ENCODE measurements at places on chromosomes 2 and 18. TPM values are rescaled to one million over a fixed set of nuclear protein-coding genes. Genes with fewer than 3 reads are reported as not detected.

DNA sequence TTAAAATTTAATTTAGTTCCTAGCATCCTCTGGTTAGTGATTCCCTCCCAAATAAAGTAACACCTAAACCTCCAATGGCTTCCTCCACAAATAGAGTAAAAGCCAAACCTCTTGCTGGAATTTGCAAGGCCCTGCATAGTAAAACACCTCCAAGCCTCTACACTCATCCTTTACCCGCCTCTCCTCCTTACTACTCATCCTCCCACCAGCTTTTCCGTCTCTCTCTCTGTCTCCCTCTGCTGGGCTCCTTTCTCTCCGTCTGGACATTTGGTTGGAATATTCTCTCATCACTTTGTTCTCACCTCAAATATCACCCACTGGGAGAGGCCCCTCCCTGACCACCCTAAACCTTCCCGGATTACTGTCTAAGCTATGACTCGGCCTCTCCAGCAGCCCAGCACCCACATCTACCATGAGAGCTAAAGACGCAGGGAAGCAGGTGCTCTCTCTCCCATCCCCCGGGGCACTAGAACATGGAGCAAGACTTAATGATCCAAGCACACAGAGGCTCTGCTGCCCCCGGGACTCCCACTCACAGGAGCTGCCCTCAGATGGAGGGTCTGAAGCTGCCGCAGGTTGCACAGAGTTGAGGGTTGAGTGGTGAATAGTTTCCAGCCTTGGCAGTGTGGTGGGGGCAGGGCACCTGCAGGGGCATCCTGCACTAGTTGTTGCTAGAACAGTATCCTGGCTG lies 167.2 kb downstream of the FBXO15 start:
- H3K4me3 ChIP-seq, result no peak overlapping the region
- no peaks in the 10 kb centered on the region for H3K36me3 ChIP-seq
- peak; percentile 77 for DNase-seq

DNA sequence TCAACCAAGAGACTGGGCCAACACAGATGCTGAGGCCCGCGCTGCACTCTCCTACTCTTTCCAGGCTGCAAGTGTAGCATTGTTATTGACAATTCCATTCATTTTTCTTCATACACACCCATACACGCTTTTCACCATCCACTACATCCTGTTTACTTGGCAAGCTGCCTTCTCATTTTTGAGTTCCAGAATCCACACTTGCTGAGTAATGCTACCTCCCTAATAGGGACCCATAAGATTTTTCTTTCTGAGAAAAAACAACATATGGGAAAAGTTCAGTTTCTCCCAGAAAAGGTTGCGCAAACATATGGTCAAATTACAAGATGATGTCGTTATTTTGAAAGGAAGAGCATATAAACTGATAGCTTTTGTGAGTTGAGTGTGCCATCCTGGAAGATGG lies 3.3 kb upstream of the NETO1 start:
- H3K27ac ChIP-seq, result no peak overlapping the region
- H3K4me1 ChIP-seq, result peaks cover 24% of the 10 kb centered on the region
- peaks cover 11% of the 10 kb centered on the region for H3K27me3 ChIP-seq
- no peak for DNase-seq
- H3K36me3 ChIP-seq, result no peaks in the 10 kb centered on the region

DNA sequence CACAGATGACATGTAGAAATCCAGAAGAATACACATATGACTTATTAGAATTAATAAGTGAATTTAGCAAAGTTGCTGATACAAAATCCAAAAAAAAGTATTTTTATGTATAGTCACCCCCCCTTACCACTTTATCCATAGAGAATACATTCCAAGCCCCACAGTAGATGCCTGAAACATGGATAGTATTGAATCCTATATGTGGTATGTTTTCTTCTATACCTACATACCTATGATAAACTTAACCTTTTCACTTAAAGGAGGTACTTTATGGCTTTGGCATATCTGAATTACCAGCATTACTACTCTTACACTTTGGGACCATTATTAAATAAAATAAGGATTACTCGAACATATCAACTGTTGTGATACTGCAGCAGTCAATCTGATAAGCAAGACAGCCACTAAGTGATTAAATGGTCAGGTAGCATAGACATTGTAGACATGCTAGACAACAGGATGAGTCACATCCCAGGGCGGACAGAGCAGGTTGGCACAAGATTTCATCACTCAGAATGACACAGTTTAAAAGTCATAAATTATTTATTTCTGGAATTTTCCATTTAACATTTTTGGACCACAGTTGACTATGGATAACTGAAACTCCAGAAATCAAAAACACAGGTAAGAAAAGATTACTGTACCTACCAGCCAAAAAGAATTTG lies 208.2 kb upstream of the CHAC2 start:
- H3K36me3 ChIP-seq, result no peaks in the 10 kb centered on the region
- no peaks in the 10 kb centered on the region for H3K4me1 ChIP-seq
- no peak for DNase-seq
- no peak overlapping the region for H3K27ac ChIP-seq

The PROC gene
- total RNA-seq, result not detected

- H3K27ac ChIP-seq, result no peak overlapping the region
- peaks cover 5% of the 10 kb centered on the region for H3K4me1 ChIP-seq
- H3K4me3 ChIP-seq, result no peak overlapping the region
- no peaks in the 10 kb centered on the region for H3K27me3 ChIP-seq
- DNase-seq, result no peak
These were observed 114.0 kb downstream of the HIBCH start for GRCh38 chr2:190205657-190206056.

DNA sequence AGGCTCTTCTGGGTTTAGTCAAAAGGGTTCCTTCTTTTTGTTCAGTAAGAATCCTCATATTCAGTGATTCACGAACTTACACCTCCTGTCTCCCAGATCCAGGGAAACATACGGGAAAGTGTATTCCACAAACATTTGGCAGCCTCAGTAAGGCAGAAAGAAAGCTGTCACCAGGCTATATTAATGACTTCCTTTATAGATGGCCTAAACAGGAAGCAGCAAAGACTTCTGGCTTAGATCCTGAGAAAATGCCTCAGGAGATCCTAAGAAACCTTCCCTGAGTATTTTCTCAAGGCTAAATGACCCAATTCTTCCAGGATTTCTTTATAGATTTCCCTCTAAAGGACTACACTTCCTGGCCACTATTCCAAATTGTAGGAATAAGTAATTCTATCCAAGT lies 1995.5 kb upstream of the CELF4 start:
- DNase-seq, result no peak
- no peak overlapping the region for H3K4me3 ChIP-seq
- H3K36me3 ChIP-seq, result no peaks in the 10 kb centered on the region
- H3K4me1 ChIP-seq, result no peaks in the 10 kb centered on the region
- H3K27me3 ChIP-seq, result no peaks in the 10 kb centered on the region

The MARCO gene
- 7.3 TPM for total RNA-seq

GRCh38 chr2:124320051-124320688 lies 295.1 kb downstream of the CNTNAP5 start:
- peak; percentile 75 for DNase-seq
- H3K27ac ChIP-seq, result no peak overlapping the region
- H3K4me3 ChIP-seq, result no peak overlapping the region
- no peaks in the 10 kb centered on the region for H3K27me3 ChIP-seq
- H3K36me3 ChIP-seq, result no peaks in the 10 kb centered on the region

GRCh38 chr2:160292225-160292624 lies 92.2 kb upstream of the ITGB6 start:
- no peaks in the 10 kb centered on the region for H3K27me3 ChIP-seq
- H3K27ac ChIP-seq, result peak overlapping the region; percentile 69
- no peak overlapping the region for H3K4me3 ChIP-seq
- peaks cover 4% of the 10 kb centered on the region for H3K36me3 ChIP-seq
- H3K4me1 ChIP-seq, result peaks cover 77% of the 10 kb centered on the region

The GALNT3 gene
- total RNA-seq, result 2.5 TPM

- no peak overlapping the region for H3K4me3 ChIP-seq
- no peak for DNase-seq
- no peaks in the 10 kb centered on the region for H3K4me1 ChIP-seq
- H3K27ac ChIP-seq, result no peak overlapping the region
- H3K36me3 ChIP-seq, result peaks cover 3% of the 10 kb centered on the region
These were observed 46.1 kb upstream of the PTH2R start for GRCh38 chr2:208360259-208361076.

GRCh38 chr2:124308319-124309062 lies 283.4 kb downstream of the CNTNAP5 start:
- no peak overlapping the region for H3K4me3 ChIP-seq
- no peaks in the 10 kb centered on the region for H3K4me1 ChIP-seq
- no peak overlapping the region for H3K27ac ChIP-seq
- H3K36me3 ChIP-seq, result no peaks in the 10 kb centered on the region
- peak; percentile 47 for DNase-seq

The HOXD4 gene
- total RNA-seq, result 0.66 TPM

GRCh38 chr18:47407736-47408135 lies 156.3 kb upstream of the SKOR2 start:
- DNase-seq, result no peak
- no peak overlapping the region for H3K4me3 ChIP-seq

The IL36G gene
- not detected for total RNA-seq

The PRADC1 gene
- total RNA-seq, result 29.0 TPM

GRCh38 chr2:72883356-72883962 lies 3.7 kb upstream of the SPR start:
- H3K4me3 ChIP-seq, result no peak overlapping the region
- H3K36me3 ChIP-seq, result no peaks in the 10 kb centered on the region
- H3K27ac ChIP-seq, result no peak overlapping the region

The C1GALT1C1L gene
- 0.83 TPM for total RNA-seq

DNA sequence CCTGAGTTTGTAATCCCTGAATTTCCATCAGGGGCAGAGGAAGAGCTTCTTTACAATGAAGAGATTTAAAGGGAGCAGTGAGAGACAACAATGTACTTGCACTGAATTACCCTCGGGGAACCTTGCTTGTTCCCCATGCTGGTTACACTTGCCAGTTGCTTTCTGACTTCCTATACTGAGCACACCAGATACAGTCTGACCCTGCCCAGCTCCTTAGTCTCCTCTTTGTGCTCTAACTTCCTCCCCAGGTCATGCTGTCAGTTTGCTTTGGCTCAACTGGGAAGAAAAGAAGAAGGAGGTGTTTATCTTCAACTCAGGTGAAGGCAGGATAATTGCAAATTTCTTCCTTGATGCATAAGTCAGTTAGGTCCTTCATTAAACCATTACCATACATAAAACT lies 658.4 kb downstream of the NYAP2 start:
- H3K27ac ChIP-seq, result no peak overlapping the region
- no peaks in the 10 kb centered on the region for H3K4me1 ChIP-seq
- DNase-seq, result no peak
- H3K4me3 ChIP-seq, result no peak overlapping the region
- H3K36me3 ChIP-seq, result no peaks in the 10 kb centered on the region
- H3K27me3 ChIP-seq, result no peaks in the 10 kb centered on the region

The THSD7B gene
- under 0.01 TPM for total RNA-seq

The VWC2L gene
- 0.11 TPM for total RNA-seq

DNA sequence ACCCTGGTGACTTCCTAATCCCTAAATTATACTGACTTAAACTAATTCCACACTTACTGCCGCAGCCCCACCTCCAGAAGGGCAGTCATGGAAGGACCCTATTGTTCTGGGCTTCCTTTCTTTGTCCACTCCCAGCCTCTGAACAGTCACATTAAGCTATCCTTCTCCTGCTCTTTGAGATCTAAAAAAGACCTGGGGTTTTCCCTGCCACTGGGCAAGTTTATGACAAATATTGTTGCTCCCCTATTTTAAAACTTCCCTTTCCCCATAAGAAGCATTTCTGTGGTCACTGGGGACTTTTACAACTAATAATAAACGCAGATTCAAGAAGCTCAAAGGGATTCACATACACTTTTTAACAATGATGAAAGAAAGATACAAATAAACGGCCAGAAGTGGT lies 47.2 kb upstream of the XPO1 start:
- no peak overlapping the region for H3K27ac ChIP-seq
- no peak for DNase-seq
- no peak overlapping the region for H3K4me3 ChIP-seq
- no peaks in the 10 kb centered on the region for H3K4me1 ChIP-seq
- no peaks in the 10 kb centered on the region for H3K27me3 ChIP-seq

The SLC38A11 gene
- 3.8 TPM for total RNA-seq

The TRIM54 gene
- not detected for total RNA-seq

DNA sequence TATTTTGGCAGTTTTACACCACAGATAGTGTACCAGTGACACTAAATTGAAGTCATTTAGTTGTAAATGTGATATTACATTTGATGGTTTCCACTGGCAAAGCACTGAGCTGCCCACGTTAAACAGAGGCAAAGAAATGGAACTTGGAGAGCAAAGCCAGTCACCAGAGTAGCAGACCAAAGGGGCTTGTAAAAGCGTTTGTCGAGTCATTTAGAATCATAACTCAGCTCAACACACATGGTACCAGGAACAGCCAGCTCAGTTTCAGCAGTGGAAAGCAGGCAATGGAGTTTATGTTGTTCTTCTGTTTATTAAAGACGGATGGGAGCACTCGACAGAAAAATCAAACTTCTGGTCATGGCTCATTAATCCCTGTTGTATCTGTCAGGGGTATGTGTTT lies 91.2 kb downstream of the POU3F3 start:
- no peaks in the 10 kb centered on the region for H3K27me3 ChIP-seq
- DNase-seq, result no peak
- no peak overlapping the region for H3K27ac ChIP-seq
- no peak overlapping the region for H3K4me3 ChIP-seq
- no peaks in the 10 kb centered on the region for H3K4me1 ChIP-seq

DNA sequence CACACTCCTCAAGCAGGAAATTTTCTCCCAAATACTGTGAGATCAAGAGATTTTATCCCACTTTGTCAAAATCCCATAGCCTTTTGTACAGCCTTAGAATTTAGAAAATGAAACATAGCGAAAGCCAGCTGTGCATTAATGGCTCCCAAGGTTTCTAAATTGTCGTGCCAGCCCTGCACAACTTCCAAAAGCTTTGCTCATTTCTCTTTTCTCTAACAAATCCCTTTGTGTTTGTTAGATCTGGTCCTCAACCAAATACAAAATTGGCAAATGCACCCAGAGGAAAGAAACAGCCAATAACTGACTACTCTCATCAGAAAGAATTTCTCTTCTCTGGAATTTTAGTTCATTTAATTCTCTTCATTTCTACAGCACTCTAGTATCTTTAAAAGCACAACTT lies 361.1 kb downstream of the INSIG2 start:
- H3K4me1 ChIP-seq, result no peaks in the 10 kb centered on the region
- H3K27ac ChIP-seq, result no peak overlapping the region
- peak; percentile 24 for DNase-seq

DNA sequence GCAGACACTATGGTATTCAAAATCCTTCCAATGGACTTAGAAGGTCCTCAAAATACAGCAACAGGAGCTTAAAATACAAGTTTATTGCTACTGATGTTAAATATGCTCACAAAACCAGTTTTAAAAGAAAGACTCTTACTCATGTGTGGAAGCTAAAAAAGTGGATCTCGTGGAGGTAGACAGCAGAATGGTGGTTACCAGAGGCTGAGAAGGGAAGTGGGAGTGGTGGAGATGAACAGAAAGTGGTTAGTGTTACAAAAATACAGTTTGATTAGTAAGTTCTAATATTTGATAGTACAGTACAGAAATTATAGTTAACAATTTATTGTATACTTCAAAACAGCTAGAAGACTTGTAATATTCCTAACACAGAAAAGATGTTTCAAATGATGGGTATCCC lies 12.1 kb downstream of the ADAM17 start:
- H3K27me3 ChIP-seq, result no peaks in the 10 kb centered on the region
- no peaks in the 10 kb centered on the region for H3K36me3 ChIP-seq
- H3K4me1 ChIP-seq, result peaks cover 49% of the 10 kb centered on the region
- no peak for DNase-seq
- H3K27ac ChIP-seq, result no peak overlapping the region
- H3K4me3 ChIP-seq, result no peak overlapping the region
